Heart left ventricle (tissue), 16 donors: ENCODE measurements at places on chromosomes 3 and 15. TPM values are rescaled to one million over a fixed set of nuclear protein-coding genes. Genes with fewer than 3 reads are reported as not detected.

STRIT1 gene
- 1.5 TPM for total RNA-seq

DNA sequence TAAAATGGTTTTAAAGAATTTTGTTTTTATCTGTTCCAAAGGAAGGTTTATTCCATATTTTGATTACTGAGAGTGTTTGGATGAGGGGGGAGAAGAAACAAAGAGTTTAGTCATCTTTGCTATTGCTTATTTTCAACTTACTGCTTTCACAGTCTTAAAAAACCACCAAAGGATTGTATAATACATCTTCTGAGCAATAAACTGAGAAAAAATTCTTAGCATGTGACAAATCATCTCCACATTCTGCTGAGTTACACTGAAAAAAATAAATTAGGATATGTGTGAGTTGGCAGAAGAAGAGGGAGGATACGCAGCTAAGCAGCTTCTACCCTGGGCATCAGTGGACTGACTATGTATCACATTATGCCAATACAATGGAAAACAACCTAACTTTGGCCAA is 23.2 kb upstream of the ACTC1 start:
- no peak for DNase-seq

GRCh38 chr3:126512026-126512425 is 5.5 kb downstream of the UROC1 start:
- peak; percentile 18 for DNase-seq

- no peak for DNase-seq
Observed at GRCh38 chr15:63114465-63114864, 7.2 kb upstream of the LACTB start.
